ENCODE measurements at places on chromosomes 2 and 18.

DNA sequence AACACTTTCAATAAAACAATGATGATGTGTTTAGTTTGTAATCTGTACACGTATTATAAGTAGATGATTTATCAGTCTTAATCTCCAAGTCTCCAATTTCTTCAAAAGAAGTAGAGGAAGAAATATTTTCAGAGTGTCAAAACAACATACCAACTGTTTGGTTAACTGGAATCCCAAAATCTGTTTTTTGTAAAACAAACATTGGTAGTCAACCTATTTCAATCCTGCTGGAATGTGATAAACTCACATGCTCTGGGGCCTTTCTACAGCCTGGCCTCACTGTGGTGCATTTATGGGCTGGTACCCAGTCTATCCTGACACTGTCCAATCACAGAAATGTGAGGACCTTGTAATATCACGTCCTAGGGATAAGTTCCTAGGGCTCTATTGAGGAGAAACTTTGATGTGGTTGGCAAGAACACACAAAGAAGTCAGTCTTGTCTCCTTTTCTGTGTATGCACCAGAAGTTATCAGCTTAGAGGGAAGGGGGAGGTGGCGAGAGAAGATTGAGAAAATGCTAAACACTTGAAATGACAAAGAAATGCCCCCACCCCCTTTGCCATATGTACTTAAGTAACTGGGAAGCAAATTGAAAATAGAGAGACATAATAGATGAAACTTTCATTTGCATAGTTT, 47.2 kb downstream of the PRKRA start:
- no peak for DNase-seq

- no peak for DNase-seq
These were observed 31.9 kb downstream of the PRKRA start for GRCh38 chr2:178419123-178419522.

- DNase-seq, result no peak
These were observed 167.9 kb upstream of the REG3A start for GRCh38 chr2:79327460-79327859.

- DNase-seq, result no peak
These were observed 131.8 kb downstream of the CSRNP3 start for GRCh38 chr2:165601065-165601830.

DNA sequence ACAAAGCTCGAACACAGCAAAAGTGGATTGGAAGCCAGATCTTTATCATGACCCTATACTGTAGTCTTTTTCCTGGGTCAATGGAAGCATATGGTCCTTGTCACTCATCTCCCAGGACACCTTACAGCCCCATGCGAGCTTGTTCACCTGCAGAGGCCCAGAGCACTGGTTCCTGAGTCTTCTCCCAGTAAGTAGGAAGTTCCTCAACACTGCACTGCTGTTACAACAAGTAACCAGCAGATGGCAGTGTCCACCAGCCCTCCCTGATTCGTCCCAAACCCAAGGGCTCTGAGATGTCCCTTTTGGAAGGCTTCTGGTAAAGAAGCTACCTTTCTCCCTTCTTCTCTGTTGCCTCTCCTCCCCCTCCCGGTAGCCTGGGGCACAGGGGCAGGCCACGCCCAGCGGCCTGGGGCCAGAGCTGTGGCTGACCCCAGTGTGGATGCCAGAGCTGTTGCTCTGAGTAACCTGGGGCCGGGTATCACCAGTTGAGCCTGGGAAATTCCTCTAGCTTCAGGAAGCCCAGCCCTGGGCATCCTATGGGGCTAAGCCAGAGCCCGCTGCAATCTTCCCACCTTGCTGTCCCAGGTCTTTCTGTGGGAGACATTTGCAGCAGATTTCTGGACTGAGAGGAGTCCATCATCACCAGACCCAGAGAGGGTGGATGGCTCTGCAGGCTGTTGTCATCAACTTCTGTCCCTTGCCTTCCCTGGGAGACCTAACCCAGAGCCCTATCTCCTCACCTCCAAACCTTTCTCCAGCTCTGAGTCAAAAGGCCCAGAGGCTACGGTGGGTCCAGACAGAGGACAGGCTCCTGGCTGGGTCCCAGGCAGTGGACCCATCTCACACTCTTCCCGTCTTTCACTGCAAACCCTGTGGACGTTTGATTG, 5.3 kb upstream of the GDF7 start:
- peak; percentile 11 for DNase-seq
